ENCODE measurements at places on chromosomes 16 and 17.

DNA sequence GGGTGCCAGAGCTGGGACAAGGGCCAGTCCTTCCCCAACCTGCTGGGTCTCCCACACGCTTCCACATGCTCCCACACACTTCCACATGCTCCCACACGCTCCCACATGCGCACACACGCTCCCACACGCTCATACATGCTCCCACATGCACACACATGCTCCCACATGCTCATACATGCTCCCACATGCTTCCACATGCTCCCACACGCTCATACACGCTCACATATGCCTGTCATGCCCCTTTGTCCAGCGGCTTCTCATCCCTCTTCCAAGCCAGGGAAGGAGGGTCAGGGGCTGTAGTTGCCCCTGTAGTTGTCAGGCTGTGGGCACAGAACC is 9.9 kb upstream of the METRNL start:
- DNase-seq: no peak

GRCh38 chr17:37039269-37039668 is 90.5 kb downstream of the AATF start:
- DNase-seq: no peak

DNA sequence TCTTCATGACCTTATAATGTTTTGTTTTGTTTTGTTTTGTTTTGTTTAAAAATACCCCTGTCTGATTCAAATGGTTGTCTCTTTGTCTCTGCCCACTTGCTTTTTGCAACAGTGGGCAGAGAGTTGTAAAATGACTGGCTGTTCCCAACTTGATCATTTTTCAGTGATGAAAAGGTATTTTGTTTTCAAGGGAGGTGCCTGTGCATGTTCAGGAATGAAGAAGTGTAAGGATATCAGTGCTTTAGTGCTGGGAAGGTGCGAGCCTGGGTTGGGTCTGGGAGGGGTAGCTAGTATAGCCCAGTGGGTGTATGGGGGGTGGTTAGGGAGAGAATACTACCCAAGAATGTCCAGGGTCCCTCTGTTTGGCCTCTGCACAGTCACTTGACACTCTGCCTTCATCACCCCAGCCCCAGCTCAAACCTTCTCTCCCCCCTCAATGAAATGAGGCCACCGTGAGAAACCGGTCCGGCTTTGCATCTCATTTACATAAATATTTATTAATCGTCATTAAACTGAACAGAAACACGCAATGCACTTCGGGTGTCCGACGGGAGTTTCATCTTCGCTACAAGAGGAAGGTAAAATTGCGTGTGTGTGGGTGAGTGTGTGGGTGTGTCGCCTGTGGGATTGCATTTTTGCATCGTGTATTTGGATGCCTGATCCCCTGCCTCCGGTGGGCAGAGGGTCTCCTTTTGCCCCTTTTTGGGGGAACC is 4.3 kb downstream of the NEUROD2 start:
- no peak for DNase-seq

DNA sequence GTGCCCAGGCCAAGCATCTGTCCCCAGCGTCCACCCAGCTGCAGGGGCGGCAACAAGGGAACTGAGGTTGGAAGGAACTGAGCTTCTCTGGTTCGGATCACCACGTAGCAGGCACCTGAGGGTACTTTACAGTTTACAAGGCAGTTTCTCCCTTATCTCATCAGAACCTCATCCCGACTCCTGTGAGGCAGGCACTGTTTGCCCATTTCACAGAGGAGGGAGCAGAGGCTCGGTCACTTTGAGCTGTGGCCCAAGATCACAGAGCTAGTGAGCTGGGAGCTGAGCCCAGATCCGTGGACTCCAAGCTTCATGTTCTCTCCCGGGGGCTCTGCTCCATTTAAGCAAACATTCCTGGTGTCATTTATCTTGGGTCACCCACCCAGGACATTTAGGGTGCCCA is 15.1 kb downstream of the UBALD1 start:
- no peak for DNase-seq

DNA sequence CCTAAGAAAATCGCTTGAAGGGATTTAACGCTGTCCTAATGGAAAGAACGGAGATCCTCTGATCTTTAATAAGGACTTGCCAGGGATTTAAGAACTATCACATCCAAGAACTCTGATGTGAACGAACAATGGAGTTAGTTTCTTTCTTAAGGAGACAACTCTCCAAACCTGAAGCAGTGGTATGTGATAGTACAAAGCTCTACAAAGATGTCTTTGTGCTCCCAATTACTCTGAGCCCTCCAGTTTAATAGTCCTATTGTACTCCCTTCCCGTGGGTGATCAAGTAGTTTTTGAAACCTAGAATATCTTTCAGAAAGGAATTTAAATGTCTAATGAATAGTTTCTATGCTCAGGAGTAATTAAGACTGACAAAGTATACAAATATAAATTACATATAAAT is 123.8 kb downstream of the FTO start:
- no peak for DNase-seq

GRCh38 chr17:16866436-16866835 is 105.5 kb downstream of the TNFRSF13B start:
- no peak for DNase-seq

DNA sequence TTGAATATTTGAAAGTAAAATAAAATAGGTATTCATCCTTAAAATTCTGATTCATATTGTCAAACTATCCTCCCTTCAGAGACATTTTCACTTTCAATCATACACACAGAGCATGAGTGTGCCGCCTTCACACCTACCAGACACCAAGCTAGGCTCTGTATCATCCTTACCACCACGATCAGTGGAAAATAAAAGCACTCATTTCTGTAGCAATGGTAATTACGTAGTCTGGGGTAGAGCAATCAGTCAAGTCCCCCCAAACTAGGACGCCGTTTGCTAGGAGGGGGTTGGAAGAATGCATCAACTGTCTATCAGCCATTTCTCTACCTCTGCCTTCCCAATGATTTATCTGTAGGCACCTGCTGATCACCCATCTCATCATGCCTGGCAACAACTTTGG is 84.6 kb upstream of the GRIN2A start:
- no peak for DNase-seq

DNA sequence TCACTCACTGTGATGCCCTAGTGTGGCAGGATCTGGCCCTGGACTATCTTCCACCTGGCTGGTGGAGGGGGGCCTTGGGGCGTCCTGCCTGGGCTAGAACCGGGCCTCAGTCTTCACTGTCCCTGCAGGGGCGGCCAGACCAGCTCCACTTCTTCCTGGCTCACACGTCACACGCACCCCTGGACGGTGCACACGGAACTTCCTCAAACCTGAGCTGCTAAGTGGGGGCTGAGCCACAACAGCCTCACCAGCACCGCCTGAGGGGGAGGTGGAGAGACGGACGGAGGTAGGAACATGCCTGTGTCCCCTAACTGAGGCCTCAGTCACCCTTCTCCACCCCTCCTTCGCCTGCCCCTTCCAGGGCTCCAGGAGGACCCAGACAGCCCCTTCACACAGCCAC is 36.6 kb downstream of the TIMM22 start:
- DNase-seq: no peak

GRCh38 chr17:76527430-76528111 is 9.9 kb downstream of the CYGB start:
- no peak for DNase-seq

DNA sequence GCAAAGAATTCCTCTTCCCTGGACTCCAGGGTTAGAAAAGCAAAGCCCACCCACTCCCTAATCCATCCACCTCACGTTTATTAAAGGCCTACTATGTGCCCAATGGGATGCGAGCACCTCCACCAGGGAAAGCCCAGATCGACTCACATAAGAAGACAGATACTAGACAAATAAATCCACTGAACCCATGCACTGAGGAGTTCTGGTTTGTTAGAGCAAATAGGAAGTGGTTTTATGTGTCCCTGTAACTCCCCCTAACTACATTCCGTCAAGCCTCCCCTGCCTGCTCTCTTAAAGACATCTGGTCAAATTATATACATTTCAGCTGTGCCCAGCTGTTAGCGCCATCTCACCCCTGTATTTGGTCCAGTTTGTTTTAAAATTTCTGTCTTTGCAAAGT is 218.5 kb upstream of the RPL38 start:
- DNase-seq: no peak
